ENCODE measurements at places on chromosomes 3 and 15.

- no peak for DNase-seq
These were observed 14.5 kb upstream of the PLD1 start for GRCh38 chr3:171824824-171825221.

DNA sequence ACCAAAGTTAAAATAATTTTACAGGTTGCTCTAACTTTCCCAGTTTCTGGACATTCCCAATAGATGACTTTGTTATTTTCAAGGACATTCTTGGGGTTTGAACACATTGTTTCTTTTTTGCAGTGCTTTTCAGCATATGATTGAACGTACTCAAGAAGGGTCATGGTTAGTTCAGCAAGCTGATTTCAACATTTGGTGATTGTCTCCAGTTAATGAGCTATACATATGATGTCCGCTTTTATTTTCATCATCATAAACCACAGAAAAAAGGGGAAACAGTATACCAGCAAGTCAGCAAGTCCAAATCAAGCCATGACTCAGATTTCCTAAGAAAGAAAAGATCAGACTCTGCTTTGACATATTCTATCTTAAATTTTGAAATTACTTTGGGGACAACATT lies 69.4 kb downstream of the B3GALNT1 start:
- DNase-seq = no peak

DNA sequence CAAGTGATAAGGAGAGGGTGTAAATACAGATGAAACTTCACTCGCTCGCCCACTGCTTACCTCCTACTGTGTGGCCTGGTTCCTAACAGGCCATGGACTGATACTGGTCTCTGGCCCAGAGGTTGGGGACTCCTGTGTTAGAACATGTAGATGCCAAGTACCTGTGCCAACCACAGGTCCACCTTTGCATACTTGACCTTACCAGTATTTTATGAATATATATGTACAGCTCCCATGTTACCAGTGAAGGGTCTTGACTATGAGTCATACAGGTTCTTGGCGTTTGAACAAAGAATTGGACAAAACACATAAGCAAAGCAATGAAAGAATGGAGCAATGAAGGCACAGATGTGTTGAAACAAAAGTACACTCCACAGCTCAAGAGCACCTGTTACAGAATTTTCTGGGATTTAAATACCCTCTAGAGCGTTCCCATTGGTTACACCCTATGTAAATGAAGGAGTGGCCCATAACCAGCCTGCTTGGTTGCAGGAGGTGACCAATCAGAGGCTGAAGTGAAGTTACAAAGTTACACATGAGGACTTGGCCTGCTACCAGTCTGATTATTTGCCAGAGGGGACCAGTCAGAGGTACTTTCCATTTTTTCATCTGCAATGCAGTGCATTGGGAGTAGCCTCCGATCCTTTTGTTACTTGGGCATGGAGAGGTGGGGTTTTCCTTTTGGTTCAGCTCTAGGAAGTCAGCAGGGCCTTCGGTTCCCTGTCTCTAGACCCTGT lies 1.7 kb upstream of the GFM1 start:
- no peak for DNase-seq

DNA sequence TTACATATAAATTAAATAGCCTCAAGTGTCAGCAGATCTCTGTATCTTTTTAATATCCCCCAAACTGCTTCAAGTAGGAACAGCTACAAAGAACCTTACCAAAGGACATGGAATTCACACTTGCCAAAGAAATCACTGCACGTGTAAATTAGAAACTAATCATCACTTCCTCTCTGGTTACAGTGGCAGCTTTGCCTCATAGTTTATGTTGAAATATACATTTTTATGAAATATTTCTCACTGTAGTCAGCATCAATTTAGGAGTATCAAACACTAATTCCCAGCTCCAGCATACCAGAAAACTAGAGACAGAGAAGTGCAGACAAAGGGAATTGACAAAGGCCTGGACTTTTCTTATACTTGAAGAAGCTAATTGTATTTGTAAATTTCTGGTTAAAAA lies 260.9 kb downstream of the TIGIT start:
- DNase-seq = no peak

DNA sequence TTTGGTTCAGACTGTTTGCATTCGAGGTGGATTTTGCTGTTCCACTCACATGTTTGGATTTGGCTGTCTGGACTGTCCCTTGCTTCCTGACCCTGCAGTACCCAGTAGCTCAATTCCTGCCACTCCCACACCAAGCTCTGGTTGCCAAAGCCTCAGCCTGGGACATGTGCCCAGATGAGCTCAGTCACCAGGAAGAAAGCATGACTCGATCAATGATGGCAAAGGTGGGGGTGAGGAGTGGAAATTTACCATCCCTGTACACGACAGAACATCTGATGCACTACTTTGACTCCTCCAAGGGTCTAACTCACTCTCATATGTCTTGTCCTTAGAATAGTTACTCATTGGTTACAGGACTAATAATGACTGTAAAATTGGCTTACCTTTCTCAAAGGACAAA lies 45.2 kb downstream of the ZNF385D start:
- DNase-seq = no peak

DNA sequence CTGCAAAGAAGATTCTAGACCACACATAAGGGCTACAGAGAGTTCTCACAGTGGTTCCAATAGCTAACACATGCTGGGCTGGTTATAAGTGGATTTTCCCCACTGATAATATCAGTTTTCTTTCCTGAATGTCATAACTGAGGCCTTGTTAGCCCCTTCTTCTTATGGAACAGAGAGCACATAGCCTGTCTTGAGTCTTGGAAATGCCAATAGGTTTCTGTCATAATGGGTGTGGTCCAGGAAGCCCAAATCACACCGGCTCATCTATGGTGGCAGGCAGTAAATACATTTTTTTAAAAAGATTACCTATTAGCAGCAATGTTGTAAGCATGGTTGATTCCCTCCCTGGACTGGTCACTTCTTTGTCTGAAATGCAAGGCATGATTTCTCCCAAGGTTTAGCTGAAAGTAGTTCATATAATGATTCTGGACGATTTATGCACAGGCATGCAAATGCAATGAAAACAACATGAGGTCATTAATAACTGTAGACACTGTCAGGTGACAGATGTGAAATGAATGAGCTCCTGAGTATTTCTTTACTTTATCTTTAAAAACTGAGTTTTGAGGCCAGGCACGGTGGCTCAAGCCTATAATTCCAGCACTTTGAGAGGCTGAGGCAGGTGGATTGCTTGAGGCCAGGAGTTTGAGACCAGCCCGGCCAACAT lies 67.2 kb upstream of the ATP2C1 start:
- no peak for DNase-seq

DNA sequence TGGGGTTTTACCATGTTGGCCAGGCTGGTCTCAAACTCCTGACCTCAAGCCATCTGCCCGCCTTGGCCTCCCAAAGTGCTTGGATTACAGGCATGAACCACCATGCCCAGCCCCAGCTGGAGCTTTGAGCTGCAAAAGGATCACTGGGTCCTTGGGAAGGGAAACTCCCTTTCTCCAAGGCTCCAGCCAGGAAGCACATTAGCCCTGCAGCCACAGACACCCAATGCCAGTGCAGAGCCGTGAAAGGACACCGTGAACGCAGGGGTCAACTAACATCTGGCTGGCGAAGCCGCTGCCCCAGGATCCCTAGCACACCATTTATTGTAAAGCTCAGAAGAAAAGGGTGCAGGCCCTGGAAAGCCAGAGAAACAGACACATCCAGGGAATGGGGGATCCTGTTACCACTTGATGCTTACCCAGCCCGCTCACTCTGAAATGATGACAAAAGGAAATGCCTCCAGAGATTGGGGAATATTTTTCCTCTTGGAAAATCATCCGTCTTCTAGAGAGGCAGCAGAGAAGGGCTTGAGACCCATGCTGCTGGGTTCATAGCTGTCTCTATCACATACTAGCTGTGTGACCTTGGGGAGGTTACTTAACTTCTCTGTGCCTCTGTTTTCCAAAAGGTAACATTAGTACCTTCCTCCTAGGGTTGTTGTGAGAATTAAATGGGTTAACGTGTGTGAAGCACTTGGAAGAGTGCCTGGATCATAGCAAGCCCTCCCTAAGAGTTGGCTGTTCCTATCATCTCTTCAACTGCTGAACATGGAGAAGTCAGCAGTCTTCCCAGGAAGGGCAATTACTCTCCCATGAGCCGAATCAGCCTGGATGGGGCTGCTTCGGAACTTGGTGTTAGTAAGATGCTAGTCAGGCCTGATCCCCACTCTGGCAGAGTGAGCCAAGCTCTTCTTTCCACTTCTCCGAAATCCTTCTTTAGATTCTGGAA lies 40.8 kb downstream of the LMCD1 start:
- no peak for DNase-seq

DNA sequence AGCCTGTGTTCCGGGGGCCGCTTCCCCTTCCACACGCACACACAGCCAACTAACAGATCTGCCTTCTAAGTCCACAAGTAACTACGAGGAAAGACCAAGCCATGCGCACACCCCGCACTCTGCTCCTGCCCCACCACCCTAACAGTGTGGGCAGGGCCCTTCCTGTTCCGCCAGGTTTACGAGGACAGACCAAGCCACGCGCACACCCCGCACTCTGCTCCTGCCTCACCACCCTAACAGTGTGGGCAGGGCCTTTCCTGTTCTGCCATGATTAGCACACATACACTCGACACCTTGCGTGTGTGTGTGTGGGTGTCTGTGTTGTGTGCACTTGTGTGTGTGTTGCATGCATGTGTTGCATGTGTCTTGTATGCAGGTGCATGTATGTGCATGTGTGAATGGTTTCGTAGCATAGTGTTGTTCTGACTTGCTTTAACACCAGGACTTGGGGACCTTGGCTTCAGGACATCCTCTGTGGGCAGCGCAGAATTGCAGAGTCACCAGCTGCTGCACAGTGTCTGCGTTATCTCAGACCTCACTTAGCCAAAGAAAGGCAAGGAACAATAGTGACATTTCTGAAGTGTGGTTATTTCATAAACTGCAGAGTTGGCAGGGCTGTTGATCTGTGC lies 114.4 kb downstream of the CHSY1 start:
- no peak for DNase-seq

GRCh38 chr3:49841126-49841696 lies 15.2 kb downstream of the TRAIP start:
- peak; percentile 66 for DNase-seq

- no peak for DNase-seq
These were observed 42.9 kb upstream of the DIPK2A start for GRCh38 chr3:143928541-143929255.

DNA sequence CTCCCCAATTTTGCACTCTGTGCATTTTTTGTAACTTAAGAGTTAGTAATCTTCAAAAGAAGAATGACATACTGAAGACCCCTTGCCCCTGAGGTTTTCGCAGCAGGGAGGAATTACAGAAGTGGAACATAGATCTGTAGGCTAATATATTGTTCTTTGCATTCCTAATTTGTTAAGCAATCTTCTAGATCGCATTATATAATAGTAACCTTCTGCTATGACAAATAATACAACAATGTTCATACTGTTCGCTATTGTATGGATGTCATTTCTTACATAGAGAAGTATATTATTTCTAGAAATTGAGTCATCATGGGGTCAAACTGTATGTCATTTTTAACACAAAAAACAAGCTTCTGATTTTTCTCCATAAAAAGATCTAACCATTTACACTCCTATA lies 95.8 kb upstream of the TGFBR2 start:
- no peak for DNase-seq

DNA sequence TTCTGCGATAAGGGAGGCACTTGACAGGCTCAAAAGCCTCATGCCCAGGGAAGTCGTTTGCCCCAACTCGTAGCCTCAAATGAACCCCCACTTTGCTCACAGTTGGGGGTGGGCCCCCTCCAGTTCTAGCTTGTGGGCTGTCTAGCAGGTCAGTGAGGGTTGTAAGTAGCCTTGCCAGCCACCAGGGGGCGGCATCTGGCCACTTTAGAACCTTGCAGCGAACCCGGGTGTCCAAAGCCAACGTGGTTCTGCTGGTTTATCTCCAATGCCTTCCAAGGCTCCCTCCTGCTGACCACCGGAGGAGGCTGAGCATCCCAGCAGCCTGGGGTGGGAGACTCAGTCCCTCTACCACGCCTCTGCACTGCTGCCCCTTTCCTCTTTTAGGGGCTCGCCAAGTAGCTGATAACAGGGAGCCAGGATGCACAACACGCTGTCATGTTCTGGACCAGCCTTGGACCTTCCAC lies 9.2 kb upstream of the RBSN start:
- DNase-seq = peak; percentile 85

- DNase-seq = no peak
These were observed 32.7 kb downstream of the PTH1R start for GRCh38 chr3:46910166-46910760.

DNA sequence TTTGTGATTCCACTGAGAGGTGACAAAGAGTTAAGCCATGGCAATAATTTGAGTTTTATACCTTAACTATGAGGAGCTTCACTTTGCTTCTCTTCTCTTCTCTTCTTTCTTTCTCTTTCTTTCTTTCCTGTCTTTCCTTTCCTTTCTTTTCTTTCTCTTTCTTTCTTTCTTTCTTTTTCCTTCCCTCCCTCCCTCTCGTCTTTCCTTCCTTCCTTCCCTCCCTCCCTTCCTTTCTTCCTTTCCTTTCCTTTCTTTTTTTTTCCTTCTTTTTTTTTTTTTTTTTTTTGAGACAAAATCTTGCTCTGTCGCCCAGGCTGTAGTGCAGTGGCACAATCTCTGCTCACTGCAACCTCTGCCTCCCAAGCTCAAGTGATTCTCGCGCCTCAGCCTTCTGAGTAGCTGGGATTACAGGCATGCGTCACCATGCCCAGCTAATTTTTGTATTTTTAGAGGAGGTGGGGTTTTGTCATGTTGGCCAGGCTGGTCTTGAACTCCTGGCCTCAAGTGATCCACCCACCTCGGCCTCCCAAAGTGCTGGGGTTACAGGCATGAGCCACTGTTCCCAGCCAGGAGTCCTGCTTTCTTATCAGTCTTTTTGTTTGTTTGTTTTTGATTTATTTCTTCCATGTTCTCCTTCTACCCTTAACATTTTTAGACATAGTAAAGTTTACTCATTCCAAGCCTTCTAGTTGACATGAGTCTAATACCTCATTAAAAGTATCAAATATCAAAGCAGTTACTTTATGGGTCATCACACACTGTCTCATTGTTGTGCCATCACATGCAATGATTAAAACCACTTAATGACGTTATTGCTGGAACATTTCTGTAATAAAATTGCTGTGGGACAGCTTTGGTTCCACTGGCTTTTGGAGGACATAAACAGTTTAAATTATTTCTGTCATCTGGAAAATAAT lies 29.9 kb downstream of the SLC49A4 start:
- DNase-seq = no peak

DNA sequence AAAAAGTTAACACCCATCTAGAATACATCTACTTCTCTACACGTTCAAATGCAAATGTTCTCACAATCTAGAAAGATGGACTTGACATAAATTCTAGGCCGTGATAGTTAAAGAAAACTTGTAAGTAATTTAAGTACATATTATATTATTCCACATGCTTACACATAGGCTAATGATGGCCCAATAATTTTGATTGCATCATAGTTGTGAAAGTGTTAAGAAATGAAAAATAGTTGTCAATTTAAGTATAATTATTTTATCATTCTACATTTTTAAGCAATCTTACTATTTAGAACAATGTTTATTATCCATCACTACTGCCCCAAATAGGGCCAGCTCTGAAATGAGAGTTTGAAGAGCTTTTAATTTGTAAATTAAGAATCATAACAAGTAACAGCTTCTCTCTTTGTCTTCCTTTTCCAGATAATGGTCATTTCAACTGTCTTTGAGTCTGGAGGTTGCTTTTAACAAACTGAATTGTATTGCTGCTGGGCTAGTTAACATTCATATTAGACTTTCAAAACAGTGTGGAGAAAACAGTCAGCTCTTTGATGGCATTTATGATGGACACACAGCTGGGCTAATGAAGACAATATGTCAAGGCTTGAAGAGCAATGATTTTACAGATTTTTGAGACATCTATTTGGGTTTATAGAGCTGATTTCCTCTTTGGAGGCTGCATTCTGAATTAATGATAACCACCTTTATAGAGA lies 246.1 kb upstream of the KCNH8 start:
- DNase-seq = no peak

Data from islet precursor cell (in vitro differentiated cells).